ENCODE measurements at places on chromosomes 2 and 18.

DNA sequence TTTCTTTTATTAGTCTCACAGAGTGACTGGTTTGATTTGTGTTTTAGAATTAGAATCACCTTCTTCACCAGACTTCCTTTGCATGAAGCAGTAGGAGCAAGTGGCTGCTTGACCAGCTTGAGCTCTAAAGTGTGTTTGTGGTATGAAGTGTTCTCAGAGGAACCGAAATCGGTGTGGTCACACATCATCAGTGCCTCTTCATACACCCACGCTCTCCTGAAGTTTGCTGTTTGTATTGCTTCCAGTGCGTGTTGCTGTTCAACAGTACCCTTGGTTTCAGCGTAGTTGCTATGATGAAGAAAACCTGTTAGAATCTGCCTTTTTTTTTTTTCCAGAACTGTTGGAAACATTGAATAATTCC lies 77.9 kb downstream of the LIMS1 start:
- H3K4me3 ChIP-seq, result no peak overlapping the region
- H3K27ac ChIP-seq, result no peak overlapping the region
- H3K27me3 ChIP-seq, result no peaks in the 10 kb centered on the region
- peaks cover 16% of the 10 kb centered on the region for H3K4me1 ChIP-seq

- H3K27me3 ChIP-seq, result peaks cover 5% of the 10 kb centered on the region
- peaks cover 19% of the 10 kb centered on the region for H3K4me1 ChIP-seq
- H3K36me3 ChIP-seq, result no peaks in the 10 kb centered on the region
- H3K27ac ChIP-seq, result no peak overlapping the region
Observed at GRCh38 chr2:26892133-26892532, 44.2 kb downstream of the DPYSL5 start.

GRCh38 chr2:175003875-175004729 lies 1.1 kb downstream of the CHN1 start:
- peak overlapping the region; percentile 72 for H3K4me3 ChIP-seq
- no peaks in the 10 kb centered on the region for H3K36me3 ChIP-seq
- no peak for DNase-seq

- peaks cover 54% of the 10 kb centered on the region for H3K4me1 ChIP-seq
- H3K27ac ChIP-seq, result no peak overlapping the region
- no peaks in the 10 kb centered on the region for H3K27me3 ChIP-seq
- no peak overlapping the region for H3K4me3 ChIP-seq
- no peak for DNase-seq
Observed at GRCh38 chr2:158205215-158205614, 103.5 kb downstream of the UPP2 start.

DNA sequence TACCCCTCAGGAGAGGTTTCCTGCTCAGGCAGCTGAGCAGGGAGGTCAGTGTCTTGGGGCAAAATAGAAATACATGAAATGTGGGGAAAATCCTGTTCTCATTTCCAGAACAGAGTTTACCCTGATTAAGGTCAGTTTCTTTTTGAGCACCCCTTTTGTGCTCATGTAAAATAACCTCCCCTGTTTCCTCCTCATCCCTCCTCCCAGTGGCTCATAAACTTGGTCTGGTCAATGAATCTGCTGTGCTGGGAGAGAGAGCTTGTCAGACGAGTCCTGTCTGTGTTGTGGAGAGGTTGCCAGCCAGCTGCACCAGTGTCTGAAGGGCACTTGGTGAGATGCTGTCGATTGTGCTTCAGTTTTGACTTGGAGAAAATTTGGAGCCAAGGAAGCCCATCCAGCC lies 48.6 kb downstream of the NTSR2 start:
- DNase-seq, result no peak
- no peak overlapping the region for H3K27ac ChIP-seq
- no peaks in the 10 kb centered on the region for H3K27me3 ChIP-seq
- no peak overlapping the region for H3K4me3 ChIP-seq
- H3K4me1 ChIP-seq, result no peaks in the 10 kb centered on the region

DNA sequence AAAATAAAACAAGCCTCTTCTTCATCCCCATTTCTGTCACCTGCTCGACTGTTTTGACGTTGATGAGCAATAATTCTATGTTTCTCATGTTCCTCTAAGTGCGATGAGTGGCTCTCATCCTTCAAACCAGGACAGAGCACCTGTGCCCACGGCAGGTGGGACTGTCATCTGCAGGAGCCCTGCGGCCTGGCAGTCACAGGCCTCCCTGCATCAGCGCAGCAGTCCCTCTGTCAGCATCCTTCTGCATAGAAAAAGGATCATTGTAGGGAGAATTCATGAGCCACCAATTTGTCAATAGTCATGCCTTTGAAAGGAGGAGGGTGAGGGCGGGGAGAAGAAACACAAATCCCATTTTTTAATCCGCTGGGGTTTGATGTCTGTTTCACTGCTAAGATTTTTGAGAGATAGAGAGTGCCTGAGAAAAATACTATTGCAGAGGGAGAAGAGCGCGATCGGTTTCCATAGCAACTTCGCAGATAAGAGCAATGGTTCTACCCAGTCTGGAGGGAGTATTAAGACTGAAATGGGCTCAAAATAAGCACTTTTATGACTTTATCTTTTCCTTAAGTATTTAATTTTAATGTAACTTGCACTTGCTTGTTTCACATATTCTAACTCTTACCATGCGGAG lies 234.3 kb upstream of the NCKAP5 start:
- no peak overlapping the region for H3K4me3 ChIP-seq
- H3K27me3 ChIP-seq, result no peaks in the 10 kb centered on the region
- no peak for DNase-seq
- H3K27ac ChIP-seq, result no peak overlapping the region
- H3K4me1 ChIP-seq, result no peaks in the 10 kb centered on the region

DNA sequence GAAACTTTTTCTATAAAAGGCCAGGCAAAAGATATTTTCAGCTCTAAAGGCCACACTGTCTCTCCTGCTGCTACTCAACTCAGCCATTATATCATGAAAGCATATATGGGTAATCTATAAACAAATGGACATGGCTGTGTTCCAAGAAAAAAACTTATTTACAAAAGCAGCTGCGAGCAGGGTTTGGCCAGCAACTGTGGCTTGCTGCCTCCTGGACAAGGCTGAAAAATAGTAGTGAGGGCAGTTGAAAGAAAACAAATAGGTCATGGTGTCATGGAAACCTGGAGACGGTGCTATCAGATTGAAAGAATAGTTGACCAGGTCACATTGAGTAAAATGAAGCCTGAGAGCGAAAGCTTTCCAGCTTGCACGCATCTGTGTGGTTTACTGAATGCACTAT lies 89.2 kb upstream of the LRATD1 start:
- no peak overlapping the region for H3K27ac ChIP-seq
- no peak for DNase-seq
- H3K27me3 ChIP-seq, result no peaks in the 10 kb centered on the region
- no peaks in the 10 kb centered on the region for H3K36me3 ChIP-seq
- H3K4me3 ChIP-seq, result no peak overlapping the region

- no peaks in the 10 kb centered on the region for H3K27me3 ChIP-seq
- peaks cover 24% of the 10 kb centered on the region for H3K4me1 ChIP-seq
- no peak overlapping the region for H3K27ac ChIP-seq
- no peak overlapping the region for H3K4me3 ChIP-seq
- H3K36me3 ChIP-seq, result peaks cover 6% of the 10 kb centered on the region
- no peak for DNase-seq
Observed at GRCh38 chr18:31825772-31826171, 65.1 kb upstream of the SLC25A52 start.

DNA sequence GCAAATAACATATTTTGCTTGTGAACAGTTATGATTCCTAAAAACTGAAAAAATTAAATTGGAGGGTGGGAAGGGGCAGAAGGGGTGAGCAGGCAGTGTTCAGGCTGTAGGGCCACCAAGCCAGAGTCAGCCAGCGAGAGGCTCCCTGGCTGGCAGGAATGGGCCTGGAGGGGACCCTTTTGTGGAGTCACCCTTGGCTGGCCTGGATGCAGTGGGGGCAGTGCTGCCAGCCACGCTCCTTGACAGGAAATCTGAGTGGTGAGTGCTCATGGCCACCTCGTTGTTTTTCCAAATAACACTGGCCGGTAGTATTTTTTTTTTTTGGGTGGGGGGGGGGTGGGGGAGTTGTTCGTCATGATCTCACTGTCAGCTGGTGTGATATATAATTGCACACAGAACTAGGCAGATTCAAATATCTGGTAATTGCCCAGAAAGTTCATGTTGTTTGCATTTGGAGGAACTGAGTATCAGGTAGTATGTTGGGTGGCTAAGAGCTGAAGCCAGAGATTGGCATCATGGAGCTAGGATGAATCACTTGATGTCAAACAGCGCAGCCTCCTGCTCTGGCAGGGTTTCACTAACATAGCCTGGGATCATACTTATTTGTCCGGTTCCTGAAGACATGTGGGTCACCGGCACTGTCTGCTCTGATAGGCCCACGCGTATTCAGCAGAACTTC lies 160.0 kb downstream of the PTGR3 start:
- H3K36me3 ChIP-seq, result no peaks in the 10 kb centered on the region
- no peaks in the 10 kb centered on the region for H3K27me3 ChIP-seq
- no peak overlapping the region for H3K27ac ChIP-seq
- no peak overlapping the region for H3K4me3 ChIP-seq
- DNase-seq, result no peak
- no peaks in the 10 kb centered on the region for H3K4me1 ChIP-seq

DNA sequence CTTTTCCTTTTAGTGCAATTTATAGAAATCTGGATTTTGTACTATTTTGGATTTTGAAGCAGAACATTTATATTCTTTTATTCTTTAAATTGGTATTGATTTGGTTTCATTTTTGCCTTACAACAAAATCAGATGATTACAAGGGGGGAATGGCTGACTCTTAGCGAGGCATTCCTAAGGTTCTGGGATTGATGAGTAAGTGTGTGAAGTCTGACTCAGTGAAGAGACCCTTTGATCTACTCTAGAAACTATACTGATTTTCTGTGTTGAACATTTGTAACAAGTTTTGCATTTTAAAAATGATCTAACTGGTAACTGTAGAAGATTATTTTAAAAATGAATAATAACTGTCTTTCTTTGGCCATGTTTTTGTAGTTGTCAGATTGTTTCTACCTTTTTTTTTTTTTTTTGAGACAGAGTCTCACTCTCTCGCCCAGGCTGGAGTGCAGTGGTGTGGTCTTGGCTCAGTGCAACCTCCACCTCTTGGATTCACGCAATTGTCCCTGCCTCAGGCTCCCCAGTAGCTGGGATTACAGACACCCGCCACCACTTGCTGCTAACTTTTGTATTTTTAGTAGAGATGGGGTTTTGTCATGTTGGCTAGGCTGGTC lies 48.7 kb downstream of the TTC39C start:
- H3K4me1 ChIP-seq, result peaks cover 54% of the 10 kb centered on the region
- H3K36me3 ChIP-seq, result no peaks in the 10 kb centered on the region
- peak overlapping the region; percentile 54 for H3K27ac ChIP-seq
- no peak overlapping the region for H3K4me3 ChIP-seq
- peak; percentile 21 for DNase-seq

DNA sequence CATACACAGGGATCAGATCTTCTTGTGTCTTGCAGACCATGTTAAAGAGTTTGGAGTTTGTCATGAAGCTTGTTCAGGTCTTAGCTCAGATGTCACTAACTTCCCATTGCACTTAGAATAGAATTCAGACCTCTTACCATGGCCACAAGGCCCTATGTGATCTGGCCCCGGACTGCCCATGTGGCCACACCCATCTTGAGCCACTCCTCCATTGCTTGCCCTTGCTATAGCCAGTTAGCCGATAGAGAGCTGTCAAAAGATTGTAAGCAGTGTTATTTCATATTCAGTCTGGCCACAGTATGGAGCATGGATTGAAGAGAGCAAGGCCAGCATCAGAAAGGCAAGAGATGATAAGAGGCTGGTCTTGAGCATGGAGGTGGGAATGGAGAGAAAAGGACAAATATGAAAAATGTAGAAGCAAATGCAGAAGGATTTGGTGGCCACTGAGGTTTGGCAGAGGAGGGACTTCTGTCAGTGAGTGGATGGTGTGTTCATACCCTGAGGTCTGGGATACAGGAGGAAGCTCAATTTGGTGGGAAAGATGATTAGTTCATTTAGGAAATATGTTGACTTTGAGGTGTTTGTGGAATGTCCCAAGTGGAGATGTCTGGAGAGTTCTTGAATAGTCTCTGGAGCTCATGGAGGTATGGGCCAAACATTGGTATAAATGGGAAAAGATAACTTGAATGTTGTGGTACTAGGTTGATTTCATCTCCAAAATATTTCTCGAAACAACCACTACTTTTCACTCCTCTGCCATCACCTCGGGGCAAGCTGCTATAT lies 10.6 kb downstream of the DGUOK start:
- peaks cover 15% of the 10 kb centered on the region for H3K36me3 ChIP-seq
- H3K4me3 ChIP-seq, result no peak overlapping the region
- no peaks in the 10 kb centered on the region for H3K27me3 ChIP-seq
- no peak overlapping the region for H3K27ac ChIP-seq

GRCh38 chr2:135151615-135152014 lies 99.5 kb downstream of the RAB3GAP1 start:
- peaks cover 45% of the 10 kb centered on the region for H3K36me3 ChIP-seq
- DNase-seq, result peak; percentile 26
- H3K4me3 ChIP-seq, result no peak overlapping the region
- H3K27me3 ChIP-seq, result no peaks in the 10 kb centered on the region
- peaks cover 36% of the 10 kb centered on the region for H3K4me1 ChIP-seq

DNA sequence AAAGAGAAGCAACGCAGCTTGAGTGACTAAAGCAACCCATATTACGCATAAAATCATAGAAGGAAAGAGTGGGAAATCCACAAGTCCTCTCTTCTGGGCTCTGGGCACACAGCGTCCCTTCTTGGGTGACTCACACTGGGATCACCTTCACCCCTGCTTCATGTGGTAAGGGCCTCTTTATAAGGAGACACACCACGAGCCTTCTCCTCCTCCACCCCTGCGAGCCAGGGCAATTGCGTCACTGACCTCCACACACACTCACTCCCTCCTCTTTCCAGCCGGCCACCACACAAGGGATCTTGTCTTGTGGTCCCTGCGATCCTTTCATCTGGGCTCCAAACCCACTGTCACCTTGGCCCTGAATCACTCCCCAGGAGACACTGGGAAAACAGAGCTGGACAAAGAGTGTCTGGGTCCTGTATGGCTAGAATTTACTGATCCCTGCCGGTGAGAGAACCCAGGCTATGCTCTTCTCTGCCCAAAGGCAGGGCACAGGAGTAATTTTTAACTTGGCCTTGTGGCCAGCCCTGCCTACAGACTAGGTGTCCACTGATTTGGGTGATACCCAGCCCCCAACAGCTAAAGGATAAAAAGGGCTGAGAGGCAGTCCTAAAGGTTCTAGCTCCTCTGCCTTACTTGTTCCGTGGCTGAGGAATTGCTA lies 35.3 kb downstream of the NHEJ1 start:
- H3K4me3 ChIP-seq, result no peak overlapping the region
- H3K27me3 ChIP-seq, result no peaks in the 10 kb centered on the region
- peaks cover 57% of the 10 kb centered on the region for H3K4me1 ChIP-seq
- H3K27ac ChIP-seq, result no peak overlapping the region
- DNase-seq, result peak; percentile 77
- H3K36me3 ChIP-seq, result no peaks in the 10 kb centered on the region

DNA sequence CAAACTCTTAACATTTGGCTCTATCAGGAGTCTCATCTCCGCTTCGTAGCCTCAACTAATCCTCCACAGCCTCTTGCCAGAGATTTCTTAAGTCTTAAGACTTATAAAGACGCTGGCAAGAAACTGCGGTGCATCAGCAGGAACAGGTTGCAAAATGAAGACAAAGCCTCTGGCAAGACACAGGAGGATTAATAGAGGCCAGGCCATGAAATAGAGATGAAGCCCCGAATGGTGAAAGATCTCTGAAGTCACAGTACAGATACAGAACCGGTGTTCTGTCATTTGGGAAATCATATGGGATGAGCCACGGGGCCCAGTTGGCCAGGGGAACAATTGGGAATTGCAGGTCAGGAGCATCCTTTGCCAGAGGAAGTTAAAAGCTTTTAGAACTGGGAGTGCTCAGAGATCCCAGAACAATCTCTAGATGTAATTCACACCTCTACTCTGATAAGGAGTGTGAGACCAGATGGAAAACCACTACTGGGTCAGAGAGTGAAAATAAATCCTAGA lies 190.9 kb upstream of the FOSL2 start:
- no peak for DNase-seq
- no peaks in the 10 kb centered on the region for H3K4me1 ChIP-seq
- no peak overlapping the region for H3K4me3 ChIP-seq
- no peaks in the 10 kb centered on the region for H3K36me3 ChIP-seq

Data from HepG2 (cell line).